Choroid plexus epithelial cell (primary cell): ENCODE measurements at places on chromosomes 1 and 21.

DNA sequence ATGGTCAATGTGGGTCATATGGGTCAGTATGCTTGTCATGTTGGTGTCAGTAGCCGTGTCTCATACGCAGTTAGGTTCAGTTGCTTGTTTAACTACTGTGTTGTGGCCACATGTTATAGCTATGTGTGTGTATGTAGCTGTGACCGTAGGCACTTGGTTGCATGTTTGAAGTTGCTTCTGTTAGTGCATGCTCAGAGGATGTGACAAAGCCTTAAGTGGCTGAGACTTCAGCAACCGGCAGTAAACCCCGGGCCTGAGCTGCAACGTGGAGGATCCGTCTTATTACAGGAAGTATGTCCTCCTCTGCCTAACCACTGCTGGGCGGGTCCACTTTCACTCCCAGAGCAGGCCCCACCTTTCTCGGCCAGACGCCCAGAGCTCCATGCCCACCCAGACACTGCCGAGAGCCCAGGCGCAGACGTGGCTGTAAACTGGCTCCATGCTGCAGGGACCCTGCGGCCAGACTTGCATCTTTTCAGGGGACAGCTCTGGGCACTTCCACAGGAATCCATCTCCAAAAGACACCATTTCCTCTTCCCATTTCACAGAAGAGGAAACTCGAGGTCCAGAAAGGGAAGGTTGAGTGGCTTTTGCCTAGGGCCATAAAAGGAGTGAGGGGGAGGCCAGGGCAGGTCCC, 2.2 kb downstream of the TCEA3 start:
- DNase-seq: peak; percentile 83

- DNase-seq: no peak
These were observed 31.6 kb downstream of the LHX4 start for GRCh38 chr1:180261524-180262155.

GRCh38 chr1:30411206-30411605, 312.2 kb downstream of the MATN1 start:
- no peak for DNase-seq

DNA sequence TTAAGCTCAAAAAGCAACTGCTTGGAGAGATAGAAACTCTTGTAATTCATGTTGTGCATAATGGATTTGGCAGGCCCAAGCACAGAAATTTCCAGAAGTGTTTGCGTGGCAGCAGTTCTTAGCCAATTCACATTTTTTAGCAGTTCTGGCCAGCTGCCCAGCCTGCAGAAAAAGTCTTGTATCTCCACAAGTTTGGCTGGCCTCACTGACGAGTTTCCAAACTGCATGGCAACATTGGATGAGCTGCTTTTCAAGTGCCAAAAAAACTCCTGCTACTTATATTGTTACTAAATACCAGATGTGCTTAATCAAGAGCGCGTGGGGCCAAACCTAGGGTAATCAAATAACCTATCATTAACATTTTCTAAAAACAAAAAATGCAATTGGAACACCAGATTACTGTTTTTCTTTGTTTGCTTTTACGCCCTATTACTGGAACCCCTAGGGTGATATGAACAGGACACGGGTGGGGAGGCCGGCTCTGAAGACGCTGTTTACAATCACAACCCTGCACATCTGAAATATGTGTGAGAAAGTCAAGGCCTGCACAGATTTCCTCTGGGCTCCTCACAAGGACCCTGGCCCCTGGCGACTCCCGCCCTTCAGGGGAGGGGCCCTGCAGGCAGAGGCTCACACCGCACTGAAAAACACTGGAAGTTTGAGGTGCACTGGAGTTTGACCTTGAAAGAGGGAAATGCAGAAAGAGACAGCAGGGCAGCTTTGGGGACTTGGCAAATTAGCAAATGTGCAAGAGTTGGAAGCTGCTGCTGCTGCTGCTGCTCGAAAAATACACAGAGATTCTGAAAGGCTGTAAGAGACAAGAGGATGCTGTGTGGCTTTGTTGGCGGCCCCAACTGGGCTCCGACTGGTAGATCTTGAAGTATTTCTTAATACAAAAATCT, 55.2 kb upstream of the TARBP1 start:
- DNase-seq: peak; percentile 100

- no peak for DNase-seq
These were observed 18.8 kb downstream of the DHDDS start for GRCh38 chr1:26450908-26451307.

- no peak for DNase-seq
These were observed 996 bp upstream of the SH3BGRL3 start for GRCh38 chr1:26278724-26279455.

DNA sequence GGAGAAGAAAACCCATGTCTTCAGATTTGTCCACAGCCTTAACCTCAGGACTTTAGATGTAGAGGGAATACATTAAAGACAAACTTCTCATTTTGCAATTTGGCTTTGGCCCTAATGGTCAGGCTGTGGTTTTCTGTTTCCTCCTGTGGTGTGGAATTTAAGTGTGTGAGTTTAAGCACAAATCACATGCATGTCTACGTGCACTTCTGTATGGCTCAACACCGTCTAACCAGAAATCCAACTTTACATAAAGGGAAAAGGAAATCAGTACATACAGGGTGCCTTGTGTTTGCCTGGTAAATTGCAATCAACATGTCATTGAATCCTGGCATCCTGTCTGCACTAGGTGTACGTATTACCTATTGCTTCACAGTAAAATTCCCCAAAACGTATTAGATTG, 1.2 kb upstream of the ZNF124 start:
- peak; percentile 8 for DNase-seq

GRCh38 chr1:54866801-54867716, 19.9 kb downstream of the DHCR24 start:
- no peak for DNase-seq

GRCh38 chr1:83741770-83742169, 257.2 kb downstream of the TTLL7 start:
- no peak for DNase-seq

- DNase-seq: peak; percentile 99
These were observed at the start of the genes MORN1 and RER1 for GRCh38 chr1:2391041-2391930. TSS of gene MORN1 (minus strand) at chr1:2391554. CDS start at chr1:2391533, 21 bp downstream. TSS of gene RER1 (plus strand) at chr1:2391841. CDS start at chr1:2395791, 3,950 bp downstream.

GRCh38 chr1:237864338-237865244, 26.1 kb downstream of the ZP4 start:
- DNase-seq: peak; percentile 15

- peak; percentile 91 for DNase-seq
These were observed 14.0 kb upstream of the NCF2 start for GRCh38 chr1:183604038-183604808.

- DNase-seq: no peak
These were observed 30.1 kb downstream of the RNF2 start for GRCh38 chr1:185075476-185075875.

GRCh38 chr1:228555074-228555994, 68.2 kb downstream of the RNF187 start:
- peak; percentile 15 for DNase-seq

GRCh38 chr1:228037401-228038386, 30.9 kb downstream of the WNT3A start:
- DNase-seq: peak; percentile 40

GRCh38 chr1:214331827-214332423, 51.0 kb downstream of the SMYD2 start:
- peak; percentile 59 for DNase-seq

- no peak for DNase-seq
These were observed 56.6 kb downstream of the AGPAT3 start for GRCh38 chr21:43921571-43921978.

GRCh38 chr1:149997585-149998262, 12.8 kb downstream of the OTUD7B start:
- DNase-seq: no peak

DNA sequence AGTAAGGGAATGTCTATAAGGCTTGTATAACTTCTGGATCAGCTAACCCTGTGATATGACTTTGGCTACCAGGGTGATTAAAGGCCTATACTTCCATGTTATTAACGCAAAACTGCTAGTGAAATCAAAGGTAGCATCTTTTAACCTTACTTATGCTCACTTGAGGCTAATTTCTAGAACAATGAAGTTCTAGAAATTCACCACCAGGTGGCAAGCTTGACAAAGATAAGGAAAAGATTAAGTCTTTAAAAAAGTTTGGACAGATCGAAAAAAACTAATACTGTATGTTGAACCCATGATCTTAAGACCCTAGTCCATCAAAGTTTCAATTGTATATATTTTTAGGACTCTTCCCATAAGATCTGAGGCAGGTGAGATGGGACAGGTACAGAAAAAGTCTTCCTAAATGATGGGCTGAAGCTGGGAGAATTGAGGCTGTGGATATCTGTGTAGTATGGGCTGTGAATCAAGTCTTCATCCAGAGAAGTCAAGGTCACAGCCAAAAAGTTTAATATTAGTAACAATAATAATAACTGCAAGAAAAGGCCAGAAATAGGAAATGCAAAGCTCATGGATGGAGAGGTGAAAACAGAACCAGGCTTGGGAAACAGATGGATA, 18.8 kb downstream of the KYAT3 start:
- DNase-seq: peak; percentile 72

- DNase-seq: no peak
These were observed 2010.5 kb downstream of the NCAM2 start for GRCh38 chr21:23008601-23009202.

DNA sequence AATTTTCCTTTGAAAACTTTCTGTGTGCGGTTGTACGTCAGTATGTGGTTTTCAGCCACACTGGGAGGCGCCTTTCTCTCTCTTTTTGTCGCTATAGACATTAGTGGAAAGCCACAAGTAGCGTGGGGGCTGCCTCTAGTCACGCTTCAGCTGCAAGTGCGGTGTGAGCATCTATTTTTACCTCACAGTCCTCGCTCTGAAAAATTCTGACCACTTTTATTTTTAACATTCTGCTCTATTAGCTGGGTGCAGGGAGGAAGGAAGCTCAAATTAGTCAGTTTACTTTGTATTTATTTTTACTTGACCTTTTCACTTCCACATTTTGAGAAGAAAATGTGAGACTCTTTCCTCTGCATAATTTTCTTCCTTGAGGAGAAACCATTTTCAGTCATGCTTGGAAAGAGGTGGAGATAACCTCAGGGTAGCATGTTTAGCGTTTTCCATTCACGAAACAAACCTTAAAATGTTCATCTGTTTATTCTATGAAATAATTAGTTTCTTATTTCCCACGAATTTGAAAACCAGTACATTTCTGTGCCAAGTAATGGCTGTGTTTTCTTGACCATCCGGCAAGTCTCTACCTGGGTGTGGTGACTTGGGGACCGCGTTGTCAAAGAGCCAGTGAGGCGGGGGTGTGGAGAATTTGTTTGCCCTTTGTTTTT, 35.6 kb downstream of the ADARB1 start:
- DNase-seq: no peak
